ENCODE measurements at places on chromosomes 3 and 15.

- DNase-seq, result no peak
Measured at GRCh38 chr3:124107104-124107890, 115.4 kb upstream of the ROPN1 start.

DNA sequence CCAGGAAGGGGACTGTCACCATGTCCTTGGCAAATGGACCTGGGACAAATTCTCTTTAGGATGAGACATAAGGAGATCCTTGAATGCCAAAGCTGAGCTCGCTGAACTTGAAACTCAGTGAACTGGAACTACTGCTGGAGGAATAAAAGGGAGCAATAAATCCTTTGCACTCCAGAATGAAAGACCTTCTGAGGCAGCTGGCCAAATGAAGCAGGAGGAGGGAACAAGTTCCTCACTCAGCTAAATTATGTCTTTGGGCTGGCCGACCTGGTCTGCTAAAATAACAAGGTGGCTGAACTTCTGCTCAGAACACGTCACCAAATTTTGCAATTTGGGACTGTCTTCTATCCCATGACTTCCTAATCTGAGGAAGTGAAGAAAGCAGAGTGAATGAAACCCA lies 314.7 kb downstream of the LPP start:
- peak; percentile 41 for DNase-seq

DNA sequence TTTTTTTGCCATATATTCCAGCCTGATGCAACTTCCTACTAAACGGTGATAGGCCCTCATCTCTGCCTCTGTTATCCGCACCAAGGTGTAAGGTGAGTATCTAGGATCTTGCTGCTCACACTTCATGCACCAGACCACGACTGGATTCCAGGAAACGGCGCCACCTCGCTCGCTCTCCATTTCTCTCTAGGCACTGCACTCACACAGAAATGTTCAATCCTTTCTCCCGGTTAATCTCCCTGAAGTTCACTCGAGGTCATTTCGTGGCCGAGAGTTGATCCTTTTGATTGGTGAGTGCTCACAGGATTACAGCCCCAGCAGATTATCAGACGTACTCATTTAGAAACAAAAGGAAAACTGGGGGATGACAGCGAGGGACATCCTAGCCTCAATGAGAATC lies 28.1 kb downstream of the MCF2L2 start:
- no peak for DNase-seq

DNA sequence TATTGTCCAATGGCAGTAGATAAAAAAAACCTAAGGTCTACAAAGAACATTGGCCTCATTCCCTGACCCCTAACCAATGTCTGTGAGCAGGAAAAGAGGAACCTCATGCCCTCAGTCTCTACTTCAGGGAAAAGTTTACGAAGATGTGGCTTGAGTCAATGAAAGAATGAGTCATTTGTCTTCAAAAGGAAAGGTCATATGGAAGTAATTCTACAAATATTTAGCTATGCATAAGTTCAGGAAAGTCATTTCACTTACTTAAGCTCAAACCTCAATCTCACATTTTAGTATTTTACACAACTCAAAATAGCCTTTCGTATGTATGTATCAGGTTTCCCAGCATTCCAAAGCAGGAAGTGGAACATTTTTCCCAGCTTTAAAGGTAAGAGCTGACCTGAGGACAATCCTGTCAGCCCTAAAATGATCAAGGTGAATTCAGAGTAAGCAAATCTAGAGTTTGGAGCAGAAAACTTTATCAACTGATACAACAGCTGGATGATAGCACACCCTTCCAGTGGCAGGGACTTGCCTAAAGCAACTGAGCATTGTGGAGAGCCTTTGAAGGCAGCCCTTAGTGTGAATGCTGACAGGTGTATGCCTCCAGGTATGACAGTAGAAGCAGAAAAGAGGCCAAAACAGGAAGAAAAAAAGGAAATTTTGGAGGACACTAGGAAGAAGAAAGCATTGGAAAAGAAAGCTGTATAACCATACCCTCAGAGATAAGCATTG lies 53.9 kb upstream of the ACKR4 start:
- no peak for DNase-seq

- no peak for DNase-seq
Measured at GRCh38 chr3:133394561-133395311, 5.1 kb upstream of the BFSP2 start.

DNA sequence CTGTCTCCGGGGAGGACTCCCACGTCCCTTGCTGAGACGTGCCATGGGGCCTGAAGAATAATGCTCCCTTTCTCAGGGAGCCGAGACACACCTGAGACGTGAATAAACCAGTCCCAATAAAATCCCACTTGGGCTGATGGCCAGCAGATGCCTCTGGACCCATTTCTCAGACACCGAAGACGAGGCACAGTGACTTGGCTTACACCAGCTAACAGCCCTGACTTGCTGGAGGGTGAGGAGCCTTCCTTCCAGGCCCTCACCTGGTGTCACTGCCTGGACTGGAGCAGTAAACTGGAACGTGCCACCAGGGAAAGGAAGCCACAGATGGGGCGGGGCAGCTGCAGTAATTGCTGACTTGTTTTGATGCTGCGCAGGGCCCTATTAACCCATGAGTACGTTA lies 189.7 kb downstream of the PDZRN3 start:
- no peak for DNase-seq

GRCh38 chr15:62781081-62781497 lies 261.5 kb upstream of the TPM1 start:
- DNase-seq, result no peak

GRCh38 chr15:37876900-37877299 lies 57.5 kb upstream of the TMCO5A start:
- DNase-seq, result no peak
